Stimulated activated CD4-positive, alpha-beta T cell treated with anti-CD3 and anti-CD28 coated beads, Interleukin-15, amount 100 ng/mL, for 1 hour (primary cell): ENCODE measurements at places on chromosomes 12 and 14.

DNA sequence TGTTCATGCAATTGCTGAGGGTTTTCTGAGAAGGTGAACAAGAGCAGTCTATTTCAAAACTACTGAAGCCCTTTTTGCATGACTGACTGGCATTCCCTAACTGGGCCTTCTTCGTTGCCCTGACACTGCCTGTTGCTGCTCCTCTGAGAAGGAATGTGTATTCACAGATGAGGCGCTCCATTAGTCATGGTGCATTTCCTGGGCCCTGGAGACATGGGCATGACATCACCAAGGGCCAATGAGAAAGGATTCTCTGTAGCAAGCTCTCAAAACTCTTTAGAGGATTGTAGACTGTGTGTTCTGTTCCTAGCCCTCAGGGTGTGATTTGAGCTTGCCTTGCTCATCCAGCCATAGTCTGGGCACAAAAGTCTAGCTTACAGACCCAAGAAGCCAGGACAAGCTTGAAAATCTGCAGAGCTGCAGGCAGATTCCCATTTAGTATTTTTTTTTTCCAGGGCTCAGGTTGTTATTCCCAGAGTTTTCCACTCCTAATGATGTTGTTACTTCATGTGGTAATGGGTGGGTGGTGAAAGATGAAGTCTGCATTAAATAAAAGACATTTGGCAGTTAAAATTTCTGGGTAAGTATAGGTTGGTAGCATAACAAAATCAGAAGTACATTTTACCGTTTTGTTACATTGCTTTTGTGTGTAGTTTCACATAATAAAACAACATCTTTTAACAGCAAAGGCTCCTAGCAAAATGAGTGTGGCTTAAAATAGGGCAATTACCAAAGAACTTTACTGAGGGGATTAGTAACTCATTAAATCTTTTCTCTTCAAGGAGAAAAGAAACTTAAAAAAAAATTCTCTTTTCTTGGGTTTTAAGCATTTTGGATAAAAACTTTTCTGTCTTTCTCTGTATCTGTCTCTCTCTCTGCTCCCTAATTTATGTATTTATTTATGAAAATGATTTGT, 318.4 kb downstream of the RAD51B start:
- DNase-seq, result no peak

- DNase-seq, result no peak
Measured at GRCh38 chr14:99938376-99938775, 126.8 kb upstream of the EVL start.

DNA sequence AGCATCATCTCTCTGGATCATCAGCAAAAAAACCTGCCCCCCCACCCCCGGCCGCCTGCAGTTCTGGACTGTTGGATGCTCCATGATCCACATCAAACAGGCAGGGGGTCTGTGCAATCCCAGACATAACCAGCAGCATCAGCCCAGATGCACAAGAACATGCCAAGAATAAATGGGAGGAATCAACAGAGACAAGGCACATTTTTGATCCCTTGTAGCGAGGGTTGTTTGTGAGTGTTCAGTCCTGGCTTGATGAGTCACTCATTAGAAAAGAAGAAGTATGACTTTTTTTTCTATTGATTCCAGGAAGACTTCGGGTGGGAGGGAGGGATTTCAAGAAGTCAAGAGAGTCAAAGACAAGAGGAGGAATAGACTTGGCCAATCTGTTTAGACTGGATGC, 244.2 kb downstream of the KSR2 start:
- DNase-seq, result no peak

- no peak for DNase-seq
Measured at GRCh38 chr12:120055231-120056000, 61.1 kb downstream of the RAB35 start.
